ENCODE measurements at places on chromosomes 6 and 20.

DNA sequence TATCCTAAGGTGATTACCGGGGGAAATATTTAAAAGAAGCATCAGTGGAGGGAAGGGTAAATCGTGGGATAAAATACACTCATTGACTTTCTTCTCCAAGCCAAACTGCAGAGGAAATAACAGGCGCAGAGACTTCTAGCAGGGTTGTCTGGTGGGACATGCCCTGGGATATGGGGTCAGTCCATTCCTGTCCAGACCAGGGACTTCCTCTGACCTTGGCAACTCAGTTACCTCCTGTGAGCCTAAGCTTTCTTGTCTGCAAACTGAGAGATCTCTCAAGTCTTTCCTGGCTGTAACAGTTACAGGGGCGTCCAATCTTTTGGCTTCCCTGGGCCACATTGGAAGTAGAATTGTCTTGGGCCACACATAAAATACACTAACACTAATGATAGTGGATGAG lies 21.7 kb upstream of the PHACTR2 start:
- DNase-seq: no peak

GRCh38 chr6:136114661-136115060 lies 135.4 kb downstream of the MTFR2 start:
- no peak for DNase-seq

DNA sequence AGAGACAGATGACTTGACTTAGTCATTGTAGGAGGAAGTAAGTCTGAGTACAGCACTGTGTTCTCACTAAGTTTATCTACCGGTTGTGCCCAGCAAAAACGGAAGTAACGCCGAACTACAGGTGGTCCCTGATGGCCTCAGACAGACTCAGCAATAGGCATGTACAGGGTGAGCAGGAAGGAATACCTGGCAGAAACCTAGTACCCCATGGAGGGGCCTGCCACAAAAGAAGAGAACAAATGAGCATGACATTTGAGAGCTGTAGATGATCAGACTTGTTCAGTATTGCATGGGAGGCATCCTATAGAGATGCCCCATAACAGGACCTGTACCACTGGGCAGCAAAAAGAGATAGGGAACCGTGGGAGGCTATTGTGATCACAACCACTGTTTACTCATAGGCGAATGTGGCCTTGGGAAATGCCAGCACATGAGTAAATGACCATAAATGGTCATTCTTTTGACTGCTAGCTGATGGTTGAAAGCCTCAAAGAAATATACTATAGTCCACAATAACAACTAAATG lies 106.4 kb upstream of the TAB2 start:
- peak; percentile 80 for DNase-seq

- no peak for DNase-seq
Measured at GRCh38 chr20:43536817-43537440, 21.9 kb upstream of the SGK2 start.

- no peak for DNase-seq
Measured at GRCh38 chr6:79498842-79499241, 38.4 kb downstream of the LCA5 start.

- no peak for DNase-seq
Measured at GRCh38 chr6:11315743-11316437, 83.4 kb upstream of the NEDD9 start.

DNA sequence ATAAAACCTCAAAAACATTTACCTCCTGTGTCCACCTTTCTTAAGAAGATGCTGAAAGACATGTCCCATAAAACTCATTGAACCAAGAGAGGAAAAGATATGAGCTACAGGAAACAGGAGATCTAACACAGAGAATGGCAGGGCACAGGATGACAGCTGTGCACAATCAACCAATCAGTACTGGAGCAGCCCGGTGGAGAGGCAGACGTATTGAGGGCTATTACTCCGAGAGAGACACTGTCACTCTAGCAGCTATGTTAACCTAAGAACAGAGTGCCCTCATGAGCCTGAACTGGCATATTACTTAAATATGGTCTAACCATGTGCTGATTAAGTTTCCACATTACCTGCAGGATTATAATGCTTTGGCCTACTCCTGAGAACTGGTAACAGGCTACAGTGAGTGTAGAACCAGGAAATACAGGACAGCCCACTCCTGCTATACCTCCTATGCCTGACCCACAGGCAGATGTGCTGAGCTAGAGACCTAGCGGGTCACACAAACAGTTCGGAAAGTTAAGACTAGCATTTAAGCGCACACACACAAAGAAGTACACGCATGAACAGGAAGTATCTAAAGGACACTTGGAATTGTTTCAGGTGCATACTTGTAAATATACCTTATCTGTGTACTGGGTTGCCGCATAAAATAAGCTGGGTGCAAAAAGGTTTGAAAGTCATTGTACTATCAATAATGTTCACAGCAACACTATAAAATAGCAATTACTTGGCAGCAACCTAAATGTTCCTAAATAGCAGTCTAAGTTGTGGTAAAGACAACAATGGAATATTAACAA lies 199.3 kb upstream of the SHLD1 start:
- DNase-seq: no peak

GRCh38 chr6:123168892-123169773 lies 173.1 kb downstream of the CLVS2 start:
- no peak for DNase-seq

- DNase-seq: no peak
Measured at GRCh38 chr6:108957221-108957620, 109.0 kb downstream of the ARMC2 start.

DNA sequence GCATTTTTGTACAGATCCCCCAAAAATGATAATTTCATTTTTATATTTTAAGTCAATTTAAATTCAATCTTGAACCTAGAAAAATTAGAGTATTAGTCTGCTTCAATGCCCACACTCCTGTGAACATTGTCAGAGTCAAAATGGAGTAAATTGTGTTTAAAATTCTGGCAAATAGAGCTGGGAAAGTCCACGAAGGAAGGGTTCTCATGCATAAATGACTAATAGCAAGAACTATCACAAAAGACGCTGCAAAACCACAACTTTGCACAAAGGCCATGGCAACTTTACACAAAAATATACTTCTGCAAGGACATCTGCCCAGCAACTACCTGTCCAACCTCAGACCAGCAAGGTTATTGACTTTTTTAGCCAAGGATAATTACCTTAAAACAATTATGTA lies 203.2 kb upstream of the SMLR1 start:
- no peak for DNase-seq

DNA sequence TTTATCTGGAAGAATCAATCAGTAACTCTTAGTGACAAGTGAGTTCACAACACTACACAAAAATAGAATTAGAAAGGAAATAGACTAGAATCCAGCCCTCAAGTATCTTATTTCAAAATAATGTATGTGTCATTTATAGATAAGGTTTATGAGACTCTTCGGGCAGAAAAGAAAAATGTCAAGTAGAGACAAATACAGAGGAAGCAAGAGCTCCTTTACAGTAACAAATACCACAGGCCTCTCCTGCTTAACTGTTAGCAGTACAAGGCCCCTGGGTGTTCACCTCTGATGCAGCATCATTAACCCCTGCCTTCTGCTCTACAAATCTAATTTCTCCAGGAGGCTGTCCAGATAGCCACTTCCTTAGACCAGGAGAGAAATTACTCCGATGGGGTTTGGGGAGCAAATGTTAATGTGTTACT lies 76.7 kb downstream of the UBE3D start:
- DNase-seq: no peak

Measured in AML-193 (cell line).